ENCODE measurements at places on chromosomes 4 and X.

- no peak for DNase-seq
These were observed 893 bp downstream of the RLIM start for GRCh38 chrX:74613370-74614092.

- no peak for DNase-seq
These were observed 12.3 kb downstream of the PGRMC2 start for GRCh38 chr4:128275346-128275745.

GRCh38 chrX:22433292-22434070, 160.8 kb downstream of the CBLL2 start:
- no peak for DNase-seq

- no peak for DNase-seq
These were observed 47.2 kb upstream of the LAS1L start for GRCh38 chrX:65581661-65582339.

- no peak for DNase-seq
These were observed 57.2 kb upstream of the MTMR1 start for GRCh38 chrX:150635952-150636351.

All from substantia nigra (tissue), 51 donors.